ENCODE measurements at places on chromosomes 12 and 14. TPM values are rescaled to one million over a fixed set of nuclear protein-coding genes. Genes with fewer than 3 reads are reported as not detected.

CLEC7A gene
- total RNA-seq = not detected

RNFT2 gene
- total RNA-seq = 16.9 TPM

GRCh38 chr12:122526683-122527477 is at the start of the genes KNTC1 and RSRC2:
TSS of gene KNTC1 (plus strand) at chr12:122527249. CDS start at chr12:122530064, 2,815 bp downstream.
TSS of gene RSRC2 (minus strand) at chr12:122526936. CDS start at chr12:122526853, 83 bp downstream.
- H3K27me3 ChIP-seq = no peaks in the 10 kb centered on the region
- DNase-seq = peak; percentile 97
- H3K4me1 ChIP-seq = peaks cover 35% of the 10 kb centered on the region
- peaks cover 41% of the 10 kb centered on the region for H3K36me3 ChIP-seq
- no peak within 1 kb of the TSS for H3K27ac ChIP-seq

- no peak overlapping the region for H3K4me3 ChIP-seq
- peaks cover 47% of the 10 kb centered on the region for H3K4me1 ChIP-seq
- H3K36me3 ChIP-seq = peaks cover 7% of the 10 kb centered on the region
- DNase-seq = no peak
- no peaks in the 10 kb centered on the region for H3K27me3 ChIP-seq
- H3K27ac ChIP-seq = no peak overlapping the region
Observed at GRCh38 chr12:27009881-27010301, 4.3 kb downstream of the TM7SF3 start.

DNA sequence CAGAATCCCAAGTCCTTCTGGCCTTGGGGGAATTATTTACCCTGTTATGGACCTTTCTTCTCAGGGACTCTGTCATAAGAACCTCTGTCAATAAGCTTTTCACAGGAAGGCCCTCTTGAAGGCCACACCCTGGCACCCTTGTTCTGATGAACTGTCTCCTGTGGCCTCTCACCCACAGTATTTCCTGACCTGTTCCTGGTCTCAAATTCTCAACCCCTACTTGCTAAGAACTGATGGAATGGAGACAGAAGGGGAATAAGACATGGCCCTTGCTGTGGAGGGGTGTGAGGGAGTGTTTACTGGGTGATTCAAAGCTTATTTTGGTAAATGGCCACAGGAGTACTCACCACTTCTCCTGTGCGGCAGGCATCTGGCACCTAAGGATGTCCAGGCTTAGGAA is 1082.9 kb downstream of the BCL11B start:
- peak overlapping the region; percentile 69 for H3K4me3 ChIP-seq
- peaks cover 92% of the 10 kb centered on the region for H3K4me1 ChIP-seq
- DNase-seq = no peak
- peaks cover 16% of the 10 kb centered on the region for H3K36me3 ChIP-seq
- H3K27ac ChIP-seq = peak overlapping the region; percentile 92

DNA sequence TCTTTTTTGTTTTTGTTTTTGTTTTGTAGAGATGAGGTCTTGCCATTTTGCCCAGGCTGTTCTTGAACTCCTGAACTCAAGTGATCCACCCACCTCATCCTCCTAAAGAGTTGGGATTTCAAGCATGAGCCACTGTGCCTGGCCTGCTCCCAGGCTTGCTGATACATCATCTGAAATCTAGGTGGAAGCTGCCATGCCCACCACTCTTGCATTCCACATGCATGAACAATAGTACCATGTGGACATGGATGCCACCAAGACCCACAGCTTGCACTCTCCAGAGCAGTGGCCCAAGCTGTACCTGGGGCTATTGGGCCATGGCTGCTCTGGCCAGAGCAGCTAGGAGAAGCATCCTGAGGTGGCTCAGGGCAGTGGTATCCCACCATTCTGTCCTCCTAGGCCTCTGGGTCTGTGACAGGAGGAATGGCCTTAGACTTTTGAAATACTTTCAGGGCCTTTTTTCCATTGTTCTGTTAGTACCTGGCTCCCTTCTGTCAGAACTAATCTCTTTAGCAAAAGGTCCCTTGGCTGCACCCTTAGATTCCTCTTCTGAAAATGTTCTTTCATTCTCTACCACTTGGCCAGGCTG is 13.7 kb downstream of the FLVCR2 start:
- DNase-seq = no peak
- H3K27ac ChIP-seq = no peak overlapping the region
- H3K36me3 ChIP-seq = no peaks in the 10 kb centered on the region
- H3K27me3 ChIP-seq = no peaks in the 10 kb centered on the region
